HuH-7 (cell line): ENCODE measurements at places on chromosomes 4 and X.

DNA sequence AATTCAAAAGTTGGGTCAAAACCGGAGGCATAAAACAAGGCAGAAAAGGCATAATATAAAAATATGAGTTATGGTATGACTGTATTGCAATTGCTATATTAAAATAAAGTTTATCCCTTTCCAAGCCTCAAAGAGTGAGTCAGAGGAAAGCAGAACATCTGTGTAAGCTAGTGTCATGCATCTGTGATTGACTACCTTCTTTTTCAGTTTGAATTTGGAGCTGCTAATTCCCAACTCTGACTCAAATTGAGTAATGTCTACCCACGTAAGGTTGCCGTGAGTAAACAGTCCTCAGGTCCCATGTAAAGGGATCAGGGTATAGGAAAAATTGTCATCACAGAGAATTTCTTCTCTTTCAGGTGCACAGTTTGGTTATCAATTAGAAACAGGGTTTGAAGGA is 6.5 kb upstream of the SLITRK4 start:
- DNase-seq = no peak

DNA sequence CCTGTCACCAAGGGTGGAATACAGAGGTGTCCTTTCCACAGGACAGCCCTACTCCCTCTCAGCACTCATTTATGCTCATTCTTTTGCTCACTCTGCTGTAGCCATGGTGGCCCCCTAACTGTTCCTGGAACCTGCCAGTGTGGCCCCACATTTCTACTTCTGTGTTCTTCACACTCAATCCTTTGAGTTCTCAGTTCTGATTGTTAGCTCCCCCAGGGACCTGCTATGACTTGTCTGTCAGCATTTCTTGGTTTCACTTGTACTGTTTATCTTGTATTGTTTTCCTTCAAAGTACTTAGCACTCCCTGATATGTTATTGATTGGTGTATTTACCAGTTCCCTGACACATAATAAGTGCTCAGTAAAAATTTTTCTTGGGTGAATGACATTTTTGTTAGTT is 14.9 kb downstream of the VBP1 start:
- DNase-seq = no peak

GRCh38 chr4:186808630-186809018 is 85.0 kb upstream of the FAT1 start:
- DNase-seq = no peak

DNA sequence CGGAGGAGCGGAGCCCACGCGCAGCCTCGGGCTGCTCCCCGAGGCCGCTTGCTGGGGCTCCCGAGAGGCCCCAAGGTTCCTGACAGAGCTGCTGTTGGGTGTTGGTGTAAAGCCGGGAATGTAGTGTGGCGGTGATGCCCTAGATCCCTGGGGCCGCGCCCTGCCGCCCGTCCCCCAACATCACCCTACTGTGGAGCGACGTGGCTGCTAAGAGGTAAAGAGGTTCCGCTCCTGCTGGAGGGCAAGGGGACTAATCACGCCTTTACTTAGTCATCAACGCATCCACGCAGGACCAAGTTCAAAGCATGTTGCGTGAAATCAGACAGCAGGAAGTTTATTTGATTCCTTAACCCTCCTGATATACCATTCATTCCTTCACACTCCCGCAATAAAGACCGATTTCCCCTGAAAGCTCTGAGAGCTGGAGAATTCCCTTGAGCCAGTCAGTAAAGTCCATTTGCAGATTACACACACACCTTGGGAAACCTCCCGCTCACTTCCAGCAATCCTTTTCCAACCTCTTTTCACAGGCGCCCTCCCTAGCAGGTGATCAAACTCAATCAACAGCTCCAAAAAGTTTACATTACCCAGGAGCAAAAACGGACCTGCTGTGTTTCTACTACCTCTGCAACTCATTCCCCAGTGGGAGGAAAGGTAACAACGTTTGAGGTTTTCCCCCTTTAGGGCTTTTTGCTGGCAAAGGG is 579 bp upstream of the GABRA2 start:
- DNase-seq = peak; percentile 40

GRCh38 chrX:63258144-63258543 is 93.0 kb downstream of the SPIN4 start:
- DNase-seq = no peak

- DNase-seq = peak; percentile 3
Observed at GRCh38 chrX:37509349-37509748, 62.1 kb upstream of the LANCL3 start.

DNA sequence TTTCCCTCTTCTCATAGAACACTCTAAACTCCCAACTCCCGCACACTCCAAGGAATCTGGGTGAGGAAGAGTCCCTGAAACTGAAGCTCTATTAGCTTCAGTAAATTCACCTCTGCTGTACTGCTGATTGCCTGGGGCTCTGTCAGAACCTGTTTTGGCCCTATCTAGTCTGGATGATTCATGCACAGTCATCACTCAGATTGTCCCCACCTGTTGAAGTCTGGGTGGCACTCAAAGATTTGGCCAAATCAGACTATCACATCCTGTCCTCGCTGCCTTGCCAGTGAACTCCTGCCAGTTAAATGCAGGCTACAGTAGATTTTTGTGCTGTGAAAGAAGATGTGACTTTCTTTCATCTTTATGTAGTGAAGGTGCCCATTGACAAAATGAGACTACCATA is 63.5 kb upstream of the EMCN start:
- no peak for DNase-seq

- no peak for DNase-seq
Observed at GRCh38 chr4:144906181-144906925, 191.6 kb downstream of the ANAPC10 start.

- DNase-seq = no peak
Observed at GRCh38 chr4:40685300-40685699, 55.6 kb upstream of the RBM47 start.

DNA sequence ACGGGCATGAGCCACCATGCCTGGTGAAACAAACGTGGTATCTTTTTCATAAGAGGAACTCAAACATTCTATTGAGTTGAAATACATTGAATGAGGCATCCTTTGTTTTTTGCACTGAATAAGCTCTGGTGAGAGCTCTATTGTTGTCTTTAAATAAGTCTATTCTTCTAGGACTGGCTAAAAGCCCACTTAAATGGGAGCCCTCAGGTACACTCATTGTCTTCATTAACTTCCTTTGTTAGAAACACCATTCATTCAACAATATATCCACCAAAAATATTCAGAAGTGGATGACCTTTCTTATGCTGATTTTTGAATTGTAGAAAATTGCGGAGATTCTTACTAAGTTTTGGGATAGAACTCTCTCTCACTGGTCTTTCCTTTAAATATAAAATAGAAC is 568.0 kb downstream of the IL1RAPL1 start:
- no peak for DNase-seq

DNA sequence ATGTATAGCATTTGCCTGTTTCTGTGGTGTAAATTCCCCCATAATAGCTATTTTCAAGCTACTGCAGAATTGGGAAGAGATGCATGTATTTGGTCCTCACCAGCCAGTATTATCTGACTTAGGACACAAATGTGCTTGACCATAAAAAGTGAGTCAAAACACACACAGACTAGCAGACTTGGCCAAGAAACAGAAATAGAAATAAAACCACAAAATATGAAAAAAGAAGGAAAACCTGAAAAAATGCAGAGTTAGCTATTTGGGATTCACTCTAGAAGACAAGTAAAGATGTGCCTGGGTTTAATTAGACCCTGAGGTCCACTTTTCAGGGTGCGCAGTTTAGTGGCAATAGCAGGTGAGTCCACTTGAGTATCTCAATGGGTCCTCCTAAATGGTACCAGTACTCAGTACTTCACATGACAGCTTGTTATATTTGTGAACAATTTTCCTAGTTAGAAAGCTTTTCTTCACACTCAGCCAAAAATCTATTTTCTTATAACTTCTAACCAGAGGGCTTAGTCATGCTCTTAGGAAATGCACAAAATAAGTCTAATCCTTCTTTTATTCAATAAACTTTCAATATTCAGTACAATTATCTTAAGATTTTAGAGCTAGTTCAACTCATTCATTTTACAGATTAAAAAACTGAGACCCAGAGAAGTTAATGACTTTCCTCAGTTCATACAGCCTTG is 108.7 kb upstream of the JADE1 start:
- no peak for DNase-seq

DNA sequence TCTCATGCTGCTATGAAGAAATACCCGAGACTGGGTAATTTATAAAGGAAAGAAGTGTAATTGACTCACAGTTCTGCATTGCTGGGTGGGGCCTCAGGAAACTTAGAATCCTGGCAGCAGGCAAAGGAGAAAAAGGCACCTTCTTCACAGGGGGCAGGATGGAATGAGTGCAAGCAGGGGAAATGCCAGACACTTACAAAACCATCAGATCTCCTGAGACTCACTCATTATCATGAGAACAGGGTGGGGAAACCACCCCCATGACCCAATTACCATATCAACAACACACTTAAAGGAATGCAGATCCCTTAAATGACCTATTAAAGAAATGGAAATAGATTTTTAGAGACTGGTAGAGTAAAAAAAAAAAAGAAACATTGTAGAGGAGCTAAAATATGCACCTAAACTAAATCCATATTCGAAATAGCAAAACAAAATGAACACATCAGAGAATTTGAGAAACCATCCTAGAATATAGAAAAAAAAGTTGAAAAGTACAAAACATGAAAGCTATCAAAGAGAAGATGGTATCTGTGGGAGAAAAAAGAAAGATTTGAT is 104.3 kb upstream of the UGT8 start:
- DNase-seq = no peak

GRCh38 chr4:17535242-17535641 is 20.3 kb downstream of the CLRN2 start:
- no peak for DNase-seq

- DNase-seq = no peak
Observed at GRCh38 chr4:8830611-8831200, 40.9 kb downstream of the HMX1 start.

- no peak for DNase-seq
Observed at GRCh38 chr4:38873290-38873944, 5.8 kb downstream of the FAM114A1 start.

- DNase-seq = no peak
Observed at GRCh38 chr4:98662626-98663225, 4.3 kb upstream of the TSPAN5 start.

DNA sequence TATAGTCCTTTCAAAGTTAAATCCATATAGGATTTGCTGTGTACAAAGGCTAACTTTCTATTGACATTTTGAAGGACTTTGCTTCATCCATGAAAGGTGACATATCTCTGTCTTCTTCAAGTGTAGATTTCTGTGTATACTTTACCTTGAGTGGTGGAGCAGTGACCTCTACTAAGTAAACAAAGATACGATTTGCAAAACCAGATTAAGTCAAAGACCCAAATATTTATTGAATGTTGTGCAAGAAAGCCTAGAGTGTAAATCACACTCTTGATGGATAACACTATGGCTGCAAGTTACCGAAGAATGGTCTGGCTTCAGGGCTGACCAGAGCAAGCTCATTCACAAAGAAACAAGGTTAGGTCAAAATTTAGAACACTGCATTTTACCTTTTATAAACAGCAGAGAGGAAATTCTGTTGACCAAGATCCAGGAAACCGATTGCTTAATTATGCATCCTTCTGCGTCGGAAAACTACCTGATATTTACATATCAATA is 5.4 kb upstream of the FGG start:
- DNase-seq = peak; percentile 37

GRCh38 chrX:152600853-152601633 is 36.7 kb upstream of the GABRQ start:
- DNase-seq = no peak

DNA sequence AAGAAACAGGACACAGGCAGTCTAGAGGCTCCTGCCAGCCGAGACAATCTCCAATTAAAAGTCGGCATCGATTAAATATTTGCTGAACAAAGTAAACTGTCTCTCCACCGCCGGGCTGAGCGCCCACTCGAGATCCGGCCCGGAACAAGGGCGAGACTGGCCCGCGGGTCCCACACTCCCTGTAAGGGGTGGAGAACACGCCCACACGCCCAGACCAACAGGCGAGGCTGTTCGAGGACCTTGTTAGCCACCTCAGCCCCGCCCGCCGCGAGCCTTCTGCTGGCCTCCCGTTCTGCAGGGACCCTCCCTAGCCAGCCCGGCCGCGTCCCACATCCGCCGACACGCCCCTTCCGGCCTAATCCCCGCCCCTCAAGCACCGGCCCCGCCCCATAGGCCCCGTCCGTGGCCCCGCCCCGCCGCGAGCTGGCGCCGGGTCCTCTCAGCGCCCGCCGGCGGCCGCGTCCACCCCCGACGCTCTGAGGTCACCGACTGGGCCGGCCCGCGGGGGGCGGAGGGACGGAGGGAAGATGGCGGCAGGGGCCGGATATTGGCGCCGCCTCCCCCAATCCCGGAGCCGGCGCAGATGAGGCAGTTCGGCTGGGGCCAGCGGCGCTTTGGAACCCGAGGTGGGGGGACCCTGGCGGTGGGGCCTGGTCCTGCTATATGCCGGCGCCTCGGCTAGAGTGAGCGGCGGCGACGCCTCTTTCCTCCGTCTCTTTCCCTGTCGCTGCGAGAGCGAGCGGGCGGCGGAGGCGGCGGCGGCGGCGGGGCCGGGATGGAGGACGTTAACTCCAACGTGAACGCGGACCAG is at the start of gene SLAIN2:
SLAIN2 (plus strand) TSS at position 565 of the 811 bp plus-strand sequence; CDS start at position 776, 211 bp downstream.
- DNase-seq = peak; percentile 94

GRCh38 chr4:98204236-98204553 is 57.0 kb upstream of the RAP1GDS1 start:
- DNase-seq = no peak

DNA sequence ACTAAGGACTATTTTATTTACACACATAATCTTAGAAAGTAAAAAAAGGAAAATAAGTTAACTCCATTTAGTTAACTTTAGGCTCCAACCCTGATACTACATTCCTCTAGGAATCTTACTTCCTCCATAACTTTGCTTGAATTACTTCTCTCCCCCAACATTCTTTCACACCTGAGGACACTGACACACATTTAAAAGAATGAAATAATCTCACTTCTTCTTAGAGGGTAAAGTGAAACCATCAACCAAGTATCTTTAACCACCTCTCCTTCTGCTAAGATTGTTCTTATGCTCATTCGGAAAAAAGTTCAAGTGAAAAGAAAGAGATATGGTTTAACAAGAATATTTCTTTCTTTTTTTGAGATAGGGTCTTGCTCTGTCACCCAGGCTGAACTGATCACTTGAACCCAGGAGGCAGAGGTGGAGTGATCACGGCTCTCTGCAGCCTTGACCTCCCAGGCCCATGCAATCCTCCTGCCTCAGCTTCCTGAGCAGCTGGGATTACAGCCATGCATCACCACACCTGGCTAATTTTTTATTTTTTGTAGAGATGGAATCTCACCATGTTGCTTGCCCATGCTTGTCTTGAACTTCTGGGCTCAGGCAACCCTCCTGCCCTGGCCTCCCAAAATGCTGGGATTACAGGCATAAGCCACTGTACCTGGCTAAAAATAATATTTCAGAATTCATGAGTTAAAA is 28.5 kb downstream of the SLC25A4 start:
- no peak for DNase-seq

DNA sequence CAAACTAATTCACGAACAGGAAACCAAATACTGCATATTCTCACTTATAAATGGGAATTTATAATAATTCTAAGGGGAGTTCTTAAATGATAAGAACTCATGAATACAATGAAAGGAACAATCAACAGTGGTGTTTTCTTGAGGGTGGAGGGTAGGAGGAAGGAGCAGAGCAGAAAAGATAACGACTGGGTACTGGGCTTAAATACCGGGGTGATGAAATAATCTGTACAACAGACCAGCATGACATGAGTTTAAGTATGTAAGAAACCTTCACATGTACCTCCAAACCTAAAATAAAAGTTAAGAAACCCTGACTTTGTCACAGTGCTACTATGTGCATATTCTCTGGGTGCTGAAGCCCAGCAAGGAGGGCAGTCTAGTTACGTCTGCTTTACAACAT is 6.6 kb downstream of the FREM3 start:
- no peak for DNase-seq

GRCh38 chr4:154625971-154626370 is 13.5 kb upstream of the FGG start:
- no peak for DNase-seq

GRCh38 chrX:65406532-65406931 is 128.1 kb downstream of the LAS1L start:
- no peak for DNase-seq
